ENCODE measurements at places on chromosomes 16 and 17.

- no peak for DNase-seq
These were observed 358.5 kb upstream of the PMFBP1 start for GRCh38 chr16:72530434-72530833.

GRCh38 chr16:57379579-57379978, 7.3 kb downstream of the CX3CL1 start:
- DNase-seq = no peak

GRCh38 chr16:84941921-84942320, 69.4 kb downstream of the ZDHHC7 start:
- DNase-seq = no peak

DNA sequence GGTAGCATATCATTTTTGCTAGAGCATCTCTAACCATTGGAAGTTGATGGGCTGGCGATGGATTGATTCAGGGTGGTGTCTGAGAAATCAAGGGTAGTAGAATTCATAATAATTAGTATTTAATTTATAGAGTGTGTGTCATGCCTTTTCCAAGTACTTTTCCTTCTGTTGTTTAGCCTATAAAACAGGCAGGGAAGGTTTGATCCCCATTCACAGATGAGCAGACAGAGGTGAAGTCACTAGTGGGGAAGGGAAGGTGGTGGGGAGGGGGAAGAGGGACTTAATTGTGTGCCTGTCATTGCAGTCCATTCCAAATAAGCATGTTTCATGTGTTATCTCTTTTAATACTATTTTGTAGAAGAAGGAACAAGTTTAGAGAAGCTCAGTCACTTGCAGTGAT, 131.3 kb downstream of the MSI2 start:
- DNase-seq = no peak

GRCh38 chr17:77555741-77556291, 402.7 kb upstream of the TNRC6C start:
- DNase-seq = no peak

GRCh38 chr17:79097226-79098055, 22.8 kb downstream of the ENGASE start:
- DNase-seq = no peak

DNA sequence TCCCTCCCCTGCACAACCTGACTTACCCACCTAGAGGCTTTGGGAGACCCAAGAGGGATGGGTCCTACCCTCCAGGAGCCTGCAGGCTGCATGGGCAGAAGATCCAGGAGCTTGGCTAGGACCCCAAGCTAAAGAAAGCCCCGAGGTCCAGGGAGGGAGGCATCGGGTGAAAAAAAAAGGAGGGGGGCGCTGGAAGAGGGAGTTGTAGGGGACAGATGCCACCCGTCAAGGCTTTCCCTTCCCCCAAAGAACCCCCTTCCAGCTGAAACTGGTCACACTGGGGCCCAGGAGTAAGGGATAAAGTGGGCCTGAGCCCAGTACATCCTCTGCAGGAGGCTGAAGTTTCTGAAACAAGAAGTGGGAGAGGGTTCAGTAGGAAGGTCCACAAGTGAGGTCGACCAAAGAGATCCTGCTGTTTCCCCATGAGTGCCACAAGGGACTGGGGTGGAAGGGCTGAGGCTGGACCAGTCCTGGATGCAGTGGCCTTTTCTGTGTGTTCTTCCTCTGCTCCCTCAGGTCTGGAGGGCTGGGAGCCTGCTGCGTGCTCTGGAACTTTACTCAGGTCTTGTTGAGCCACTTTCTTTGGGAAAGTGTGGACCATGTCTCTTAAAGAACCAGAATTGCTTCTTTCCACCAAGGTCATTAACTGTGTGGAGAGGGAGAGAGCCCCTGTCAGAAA, 14.2 kb upstream of the CBFB start:
- DNase-seq = no peak

DNA sequence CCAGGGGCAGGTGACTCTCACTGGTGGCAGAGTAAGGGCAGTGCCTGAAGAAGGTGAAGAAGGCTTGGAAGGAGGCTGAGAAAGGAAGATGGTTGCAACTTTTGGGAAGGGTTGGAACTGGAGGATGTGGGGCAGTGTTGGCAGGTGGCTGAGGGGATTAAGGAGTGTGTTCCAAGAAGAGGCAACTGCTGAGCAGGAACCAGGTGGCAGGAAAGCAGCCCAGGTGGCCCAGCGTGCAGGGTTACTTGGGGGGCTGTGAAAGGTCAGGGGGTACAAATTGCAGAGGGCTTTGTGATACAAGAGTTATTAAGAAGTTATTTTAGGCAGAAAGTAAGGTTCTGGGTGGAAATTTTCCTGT, 28.6 kb downstream of the WSCD1 start:
- DNase-seq = no peak

DNA sequence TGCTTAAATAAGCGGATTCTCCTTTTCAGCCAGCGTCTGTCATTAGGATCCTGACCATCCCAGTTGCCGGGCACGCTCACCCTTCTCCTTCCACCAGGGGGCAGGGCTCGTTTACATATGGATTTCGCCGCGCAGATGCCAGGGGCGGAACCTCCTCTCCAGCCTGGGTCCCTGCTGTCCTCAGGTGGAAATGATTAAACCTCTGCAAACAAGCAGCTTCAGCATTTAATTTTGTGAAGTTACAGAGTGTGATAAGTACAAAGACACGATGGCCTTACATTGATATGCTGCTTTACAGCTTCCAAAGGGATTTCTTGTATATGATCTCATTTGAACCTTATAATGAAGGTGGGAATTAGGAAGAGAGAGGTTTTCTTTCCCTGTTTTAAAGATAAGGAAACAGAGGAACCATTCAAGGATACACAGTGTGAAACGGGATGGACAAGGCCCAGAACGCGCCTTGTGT, 3.9 kb upstream of the KRT28 start:
- DNase-seq = peak; percentile 70

DNA sequence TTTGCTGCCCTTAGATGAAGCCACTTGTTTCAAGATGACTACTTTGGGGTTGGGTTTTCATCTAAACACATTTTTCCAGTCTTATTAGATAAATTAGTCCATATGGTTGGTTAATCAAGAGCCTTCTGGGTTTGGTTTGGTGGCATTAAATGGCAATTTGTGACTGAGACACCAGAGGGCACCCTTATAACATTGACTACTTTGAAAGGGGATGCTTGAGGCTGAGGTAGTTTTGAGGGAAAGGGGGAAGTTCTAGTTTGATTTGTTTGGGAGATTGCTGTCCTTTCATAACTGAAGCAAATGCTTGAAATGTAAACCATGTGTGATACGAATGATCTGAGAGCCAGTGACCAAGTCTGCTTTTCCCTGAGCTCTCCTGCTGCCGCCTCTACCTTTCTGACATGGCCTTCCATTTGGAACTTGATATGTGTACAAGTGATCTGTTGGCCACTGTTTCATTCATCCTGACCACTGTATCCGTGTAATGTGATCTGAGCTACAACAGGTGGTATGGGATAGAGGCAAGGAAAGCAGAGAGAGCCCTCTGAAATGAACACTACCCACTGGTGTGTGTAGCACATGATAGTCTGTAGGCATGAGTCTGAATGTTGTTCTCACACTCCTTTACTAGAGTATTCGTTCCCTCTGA, 5.8 kb upstream of the RARA start:
- peak; percentile 62 for DNase-seq

GRCh38 chr16:28149011-28149888, 62.5 kb downstream of the XPO6 start:
- no peak for DNase-seq

- peak; percentile 15 for DNase-seq
These were observed 1.7 kb downstream of the PPM1D start for GRCh38 chr17:60601447-60602384.

DNA sequence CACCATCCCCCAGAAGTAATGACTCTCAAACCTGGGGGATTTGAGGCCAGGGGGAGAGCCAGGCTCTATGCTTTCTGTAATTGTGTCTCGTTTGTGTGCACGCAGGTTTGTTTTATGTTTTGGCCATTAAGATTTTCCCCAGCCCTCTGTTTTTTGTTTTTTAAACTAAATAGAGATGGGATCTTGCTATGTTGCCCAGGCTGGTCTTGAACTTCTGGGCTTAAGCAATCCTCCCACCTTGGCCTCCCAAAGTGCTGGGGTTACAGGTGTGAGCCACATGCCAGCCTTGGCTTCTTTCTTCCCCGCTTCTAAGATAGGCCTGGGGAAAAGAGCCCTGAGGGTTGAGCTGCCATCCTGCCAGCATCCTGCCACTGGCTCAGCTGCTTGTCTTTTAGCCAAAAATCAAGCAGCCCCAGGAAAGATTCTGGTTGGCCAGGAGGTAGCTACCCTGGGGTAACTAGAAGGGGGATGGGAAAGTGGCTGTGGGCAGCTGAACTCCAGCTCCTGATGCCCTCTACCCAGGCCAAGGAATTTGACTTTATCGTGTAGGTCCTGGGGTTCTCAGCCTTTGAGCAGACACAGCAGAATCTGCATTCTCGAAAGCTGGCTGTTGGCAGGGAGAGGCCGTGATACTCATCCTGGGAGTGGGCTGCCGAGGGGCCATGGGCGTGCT, 18.4 kb downstream of the KDM8 start:
- no peak for DNase-seq

DNA sequence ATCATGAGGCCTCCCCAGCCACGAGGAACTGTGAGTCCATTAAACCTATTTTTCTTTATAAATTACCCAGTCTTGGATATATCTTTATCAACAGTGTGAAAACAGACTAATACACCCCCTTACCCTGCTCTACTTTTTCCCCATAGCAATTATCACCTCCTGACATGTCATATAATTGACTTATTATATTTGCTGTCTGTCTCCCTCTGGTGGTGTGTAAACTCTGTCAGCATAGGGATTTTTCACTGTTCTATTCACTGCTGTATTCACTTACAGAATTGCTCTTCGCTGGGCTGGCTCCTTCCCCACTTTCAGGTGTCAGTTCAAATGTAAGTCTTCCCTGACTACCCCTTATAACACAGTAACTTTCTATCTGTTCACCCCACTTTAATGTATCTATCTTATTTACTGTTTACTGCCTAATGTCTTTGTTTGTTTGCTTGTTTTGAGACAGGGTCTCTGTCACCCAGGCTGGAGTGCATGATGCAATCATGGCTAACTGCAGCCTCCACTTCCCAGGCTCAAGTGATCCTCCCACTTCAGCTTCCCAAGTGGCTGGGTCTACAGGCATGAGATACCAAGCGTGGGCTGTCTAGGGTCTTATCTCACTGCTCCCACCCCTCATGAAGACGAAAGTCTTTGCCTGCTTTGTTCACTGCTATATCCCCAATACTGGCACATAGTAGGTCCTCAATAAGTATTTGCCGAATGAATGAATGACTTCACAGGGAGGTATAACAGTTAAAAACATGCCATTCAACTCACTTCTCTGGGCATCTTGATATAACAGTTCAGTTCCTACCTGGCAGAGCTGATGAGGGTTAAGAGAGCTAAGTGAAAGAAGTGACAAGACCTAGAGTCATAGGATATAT, 52.4 kb upstream of the CDH3 start:
- no peak for DNase-seq

- DNase-seq = no peak
These were observed 21.3 kb downstream of the ZNF423 start for GRCh38 chr16:49834531-49835151.

GRCh38 chr16:56438038-56438437, 12.7 kb upstream of the AMFR start:
- no peak for DNase-seq

- no peak for DNase-seq
These were observed 62.3 kb upstream of the PHOSPHO1 start for GRCh38 chr17:49292901-49293300.

DNA sequence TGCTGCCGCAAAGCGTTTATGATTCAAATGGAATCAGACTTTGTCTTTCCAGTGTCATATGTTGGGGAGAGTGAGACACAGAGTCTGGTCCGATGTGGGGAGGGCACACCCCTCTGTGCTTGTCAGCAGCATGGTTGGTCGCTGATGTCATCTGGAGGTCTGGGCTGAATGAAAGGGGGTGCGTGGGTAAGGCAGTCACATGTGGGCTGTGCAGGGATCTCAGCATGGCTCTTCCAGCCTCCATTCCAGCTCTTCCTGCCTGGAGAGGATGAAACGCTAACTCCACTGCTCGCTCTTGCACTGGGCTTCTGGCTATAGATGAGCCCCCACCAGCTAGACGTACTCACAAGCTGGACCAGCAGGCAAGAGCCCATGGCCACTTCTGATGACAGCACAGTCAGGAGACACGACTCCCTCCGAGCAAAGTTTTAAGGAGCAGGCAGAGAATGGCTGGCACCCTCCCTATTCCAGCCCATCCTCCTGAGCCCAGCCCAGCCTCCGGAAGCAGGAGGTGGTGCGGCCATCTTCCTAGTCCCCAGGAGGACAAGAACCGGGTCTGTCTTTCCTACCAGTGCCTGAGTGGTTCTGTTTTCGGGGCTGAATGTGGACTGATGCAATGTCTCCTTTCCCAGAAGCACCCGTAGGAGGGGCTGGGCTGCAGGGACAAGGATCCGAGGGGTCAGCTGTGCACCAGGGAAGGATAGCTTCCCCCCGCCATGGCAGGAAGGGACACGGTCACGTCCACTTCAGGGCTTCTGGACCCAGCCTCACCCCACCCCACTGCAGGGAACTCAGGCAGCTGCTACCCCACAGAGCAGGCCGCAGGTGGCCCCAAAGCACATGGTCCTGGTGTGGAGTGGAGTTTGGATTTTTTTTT, 41.5 kb upstream of the CBFA2T3 start:
- DNase-seq = no peak

- DNase-seq = no peak
These were observed 148.2 kb upstream of the GOT2 start for GRCh38 chr16:58882292-58882691.

- no peak for DNase-seq
These were observed 7.4 kb downstream of the MAF start for GRCh38 chr16:79593074-79593531.

Data from activated gamma-delta T cell treated with Interleukin-2 at 50 U/mL for 16 hours (primary cell).